ENCODE measurements at places on chromosomes 2 and 18.

DNA sequence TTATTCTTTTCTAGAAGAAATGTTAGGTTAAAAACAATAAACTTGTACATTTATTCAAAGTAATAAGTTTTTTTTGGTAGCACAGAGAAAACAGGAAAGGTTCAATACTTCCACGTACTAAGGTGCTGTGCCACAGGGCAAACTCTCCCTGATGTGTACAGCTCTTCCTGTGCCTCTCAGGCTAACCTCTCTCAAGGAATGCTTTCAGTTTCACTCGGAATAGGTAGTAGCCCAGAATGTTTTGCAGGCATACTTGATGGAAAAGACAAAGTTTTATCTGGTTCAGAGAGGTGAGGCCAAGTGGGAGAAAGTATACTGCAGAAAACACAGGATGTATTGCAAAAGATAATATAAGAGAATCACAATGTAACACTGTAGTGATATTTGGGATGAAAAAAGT, 171.0 kb upstream of the ZFP36L2 start:
- DNase-seq, result no peak

DNA sequence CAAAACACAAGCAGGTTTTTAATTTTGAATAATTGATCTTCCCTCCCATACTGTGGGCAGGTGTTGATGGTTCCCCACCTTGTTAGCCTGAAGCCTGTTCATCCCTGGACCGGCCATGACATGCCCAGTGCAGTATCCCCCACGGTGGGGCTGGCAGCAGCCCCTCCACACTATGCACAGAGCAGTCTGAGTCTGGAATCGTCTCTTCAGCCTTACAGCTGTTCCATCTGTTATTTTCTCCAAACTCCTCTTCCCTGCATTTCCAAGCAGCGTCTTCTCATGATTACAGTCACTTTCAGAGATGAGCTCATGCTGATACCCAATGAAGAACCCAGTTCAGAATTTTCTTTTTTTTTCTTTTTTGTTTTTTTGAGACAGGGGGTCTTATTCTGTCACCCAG, 68.2 kb downstream of the ADI1 start:
- no peak for DNase-seq

GRCh38 chr2:159114835-159115234, 146.4 kb downstream of the TANC1 start:
- no peak for DNase-seq

GRCh38 chr2:153373510-153374279, 104.9 kb downstream of the RPRM start:
- DNase-seq, result no peak

GRCh38 chr18:58158008-58158407, 114.0 kb downstream of the NEDD4L start:
- no peak for DNase-seq

- DNase-seq, result no peak
These were observed 160.1 kb downstream of the HAUS1 start for GRCh38 chr18:46264255-46264654.

DNA sequence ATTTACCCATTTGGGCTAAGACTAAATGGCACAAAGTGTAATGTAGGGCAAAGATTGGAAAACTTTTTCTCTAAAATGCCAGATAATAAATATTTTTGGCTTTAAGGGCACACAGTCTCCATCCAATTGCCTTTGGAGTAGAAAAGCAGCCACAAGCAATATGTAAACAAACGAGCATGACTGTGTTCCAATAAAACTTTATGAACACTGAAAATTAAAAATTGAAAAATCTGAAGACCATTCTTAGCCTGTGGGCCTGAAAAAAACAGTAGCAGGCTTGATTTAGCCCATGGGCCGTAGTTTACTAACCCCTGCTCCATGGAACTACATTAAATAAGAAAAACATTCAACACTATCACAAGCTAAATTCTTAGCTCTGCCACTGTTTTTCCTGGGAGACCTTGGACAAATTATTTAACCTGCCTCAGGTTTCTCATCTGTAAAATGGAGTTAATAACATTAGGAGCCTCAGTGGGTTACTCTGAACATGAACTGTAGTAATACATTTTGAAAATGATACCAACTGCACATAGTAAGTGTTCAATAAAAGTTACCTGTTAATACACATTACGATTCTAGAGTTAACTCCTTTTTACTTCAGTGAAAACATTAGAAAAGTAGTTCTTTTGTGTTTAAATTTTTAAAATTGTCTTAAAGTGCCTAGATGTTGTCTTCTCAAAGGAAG, 1.3 kb downstream of the IFIH1 start:
- DNase-seq, result no peak

DNA sequence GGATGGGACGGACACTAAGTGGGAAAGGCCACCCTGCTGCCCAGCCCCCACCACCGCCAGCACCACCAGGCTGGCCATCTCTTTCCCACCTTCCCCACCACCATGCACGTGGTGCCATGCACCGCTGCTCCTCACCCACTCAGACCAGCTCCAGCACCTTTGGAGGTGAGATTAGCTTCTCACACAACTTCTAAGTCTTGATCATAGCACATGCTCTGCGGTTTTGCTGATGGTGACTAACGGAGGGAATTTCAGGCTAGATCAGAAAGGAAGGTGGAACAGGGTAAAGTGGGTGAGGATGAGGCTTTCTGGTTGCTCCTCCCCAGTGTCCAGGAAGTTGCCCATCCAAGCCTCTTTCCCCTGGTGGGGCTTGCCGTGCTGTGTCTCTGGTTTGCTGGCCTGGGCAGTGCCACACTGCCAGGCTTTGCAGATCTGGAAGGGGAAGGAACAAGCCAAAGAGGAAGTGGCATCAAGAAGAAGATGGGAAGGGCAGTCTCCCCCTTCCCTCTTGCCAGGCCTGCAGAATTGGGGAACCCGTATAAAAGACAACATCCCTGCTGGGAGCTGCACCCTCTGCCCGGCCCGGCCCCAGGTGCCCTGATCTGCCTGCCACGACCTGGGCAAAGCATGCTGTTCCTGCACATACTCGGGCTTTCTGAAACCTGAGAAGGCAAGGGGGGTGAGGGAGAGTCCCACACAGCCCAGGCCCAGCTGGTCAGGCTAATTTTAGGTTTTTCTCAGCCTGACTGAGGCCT, 44.3 kb upstream of the CAB39 start:
- no peak for DNase-seq
